ENCODE measurements at places on chromosomes 3 and 15. TPM values are rescaled to one million over a fixed set of nuclear protein-coding genes. Genes with fewer than 3 reads are reported as not detected.

The GUCA1C gene
- total RNA-seq: not detected

The ZBTB38 gene
- 300 TPM for total RNA-seq

The DOCK3 gene
- 1.9 TPM for total RNA-seq

The WWTR1 gene
- total RNA-seq: 48.2 TPM

The UBA7 gene
- total RNA-seq: 2.2 TPM

The CFAP20DC gene
- total RNA-seq: 2.6 TPM

The TERC gene
- 17.6 TPM for total RNA-seq

The NR2E3 gene
- total RNA-seq: 0.37 TPM

The EFL1 gene
- total RNA-seq: 22.8 TPM

The MOBP gene
- not detected for total RNA-seq

The GOLGA8Q gene
- 1.2 TPM for total RNA-seq

The OR4F15 gene
- not detected for total RNA-seq

The POPDC2 gene
- total RNA-seq: 0.38 TPM

The ITGA11 gene
- total RNA-seq: 0.12 TPM

The TFRC gene
- total RNA-seq: 183 TPM

The TRPM1 gene
- total RNA-seq: not detected

The RASL12 gene
- total RNA-seq: 0.07 TPM

The OR5K2 gene
- not detected for total RNA-seq

The NECTIN3 gene
- total RNA-seq: 2.2 TPM

The GPR62 gene
- total RNA-seq: not detected

The STRIT1 gene
- total RNA-seq: not detected

The CCR3 gene
- total RNA-seq: not detected

The CYP11A1 gene
- not detected for total RNA-seq

The CNTN4 gene
- total RNA-seq: 1.6 TPM

The CCK gene
- total RNA-seq: not detected

Data from NCI-H460 (cell line).